Caki2 (cell line): ENCODE measurements at places on chromosomes 7 and 10. TPM values are rescaled to one million over a fixed set of nuclear protein-coding genes. Genes with fewer than 3 reads are reported as not detected.

NUTM2E gene
- not detected in 2 replicates for total RNA-seq

DNA sequence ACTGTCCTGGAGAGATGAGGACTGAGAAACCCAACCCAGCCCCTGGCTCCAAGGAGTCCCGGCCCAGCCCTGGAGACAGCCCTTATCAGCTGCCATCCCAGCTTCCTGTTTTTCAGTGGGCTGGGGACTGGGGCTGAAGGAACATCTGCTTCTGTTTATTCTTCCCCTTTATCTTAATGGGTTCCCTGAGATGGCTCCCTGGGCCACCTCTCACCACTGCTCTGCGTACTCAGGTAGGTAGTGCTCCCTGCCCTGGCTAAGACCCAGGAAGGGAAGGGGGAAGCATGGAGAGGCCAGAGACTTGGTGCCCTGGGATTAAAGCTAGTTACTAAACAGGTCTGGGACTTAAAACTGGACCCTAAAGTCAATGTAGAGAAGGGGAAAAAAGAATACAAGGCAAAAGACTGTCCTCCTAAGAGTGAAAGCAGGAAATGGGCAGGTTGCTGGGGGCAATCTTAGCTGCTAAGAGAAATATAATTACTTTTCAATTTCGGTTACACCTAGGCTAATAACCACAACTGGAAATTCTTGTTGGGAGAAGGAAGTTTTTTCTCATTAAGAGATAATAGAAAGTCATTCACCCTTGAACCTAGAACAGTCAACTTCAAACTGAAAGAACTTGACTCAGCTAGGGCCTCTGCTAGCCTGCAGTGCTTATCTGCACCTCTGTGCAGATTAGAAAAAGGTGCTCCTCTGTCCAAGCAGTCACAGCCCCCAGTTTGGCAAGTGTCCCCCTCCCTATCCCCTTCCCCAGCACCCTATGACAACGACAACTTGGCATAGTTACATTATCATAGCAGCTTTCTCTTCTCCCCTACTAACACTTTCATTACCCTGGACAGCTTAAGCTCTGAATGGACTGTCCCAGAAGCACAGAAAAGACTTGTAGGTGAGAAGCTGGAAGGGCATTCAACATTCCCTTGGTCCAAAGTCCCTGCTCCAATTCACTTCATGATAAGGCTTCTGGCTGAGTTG, 65.6 kb upstream of the KDM7A start:
- no peak for DNase-seq

GRCh38 chr7:10225275-10225674, 748.4 kb upstream of the PHF14 start:
- DNase-seq: no peak

DNA sequence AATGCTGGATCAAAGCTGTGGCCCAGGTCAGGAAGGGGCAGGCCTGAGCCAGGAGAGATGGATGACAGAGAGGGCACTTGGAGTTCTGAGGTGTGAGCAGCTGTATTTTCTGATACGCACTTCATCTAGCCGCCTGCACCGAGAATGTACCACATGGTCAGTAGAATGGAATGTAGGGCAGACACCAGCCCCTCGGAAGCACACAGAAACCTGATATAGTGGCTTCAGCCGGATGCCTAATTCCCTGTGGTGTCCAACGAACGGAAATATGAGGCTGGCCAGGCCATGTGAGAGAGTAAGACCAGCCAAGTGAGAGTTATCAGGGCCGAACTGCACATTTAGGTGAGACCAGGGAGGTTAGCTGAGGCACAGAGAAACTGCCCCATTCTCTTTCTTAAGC, 46.7 kb upstream of the PLCE1 start:
- no peak for DNase-seq

DNA sequence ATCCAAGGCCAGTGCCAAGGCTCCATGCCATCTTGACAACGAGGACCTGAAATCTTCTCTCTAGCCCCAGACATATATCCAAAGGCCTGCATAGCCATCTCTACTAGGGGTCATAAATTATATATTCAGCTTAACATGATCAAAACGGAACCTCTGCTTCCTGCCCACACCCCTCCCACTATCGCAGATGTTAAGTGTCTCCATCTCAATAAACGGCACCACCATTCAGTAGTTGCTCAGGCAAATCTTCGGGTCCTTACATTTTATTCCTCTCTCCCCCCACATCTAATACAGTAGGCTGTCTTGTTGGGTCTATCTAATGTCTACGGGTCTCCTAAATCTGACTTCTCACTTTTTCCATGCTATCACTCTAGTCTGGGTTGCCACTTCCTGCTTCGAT, 201.1 kb upstream of the PLXNA4 start:
- no peak for DNase-seq
